ENCODE measurements at places on chromosomes 3 and 15.

- DNase-seq = no peak
These were observed 98.6 kb downstream of the ALCAM start for GRCh38 chr3:105465251-105465853.

- no peak for DNase-seq
These were observed 21.9 kb downstream of the AAGAB start for GRCh38 chr15:67232591-67232990.

- DNase-seq = no peak
These were observed 4.9 kb upstream of the KY start for GRCh38 chr3:134655706-134656105.

DNA sequence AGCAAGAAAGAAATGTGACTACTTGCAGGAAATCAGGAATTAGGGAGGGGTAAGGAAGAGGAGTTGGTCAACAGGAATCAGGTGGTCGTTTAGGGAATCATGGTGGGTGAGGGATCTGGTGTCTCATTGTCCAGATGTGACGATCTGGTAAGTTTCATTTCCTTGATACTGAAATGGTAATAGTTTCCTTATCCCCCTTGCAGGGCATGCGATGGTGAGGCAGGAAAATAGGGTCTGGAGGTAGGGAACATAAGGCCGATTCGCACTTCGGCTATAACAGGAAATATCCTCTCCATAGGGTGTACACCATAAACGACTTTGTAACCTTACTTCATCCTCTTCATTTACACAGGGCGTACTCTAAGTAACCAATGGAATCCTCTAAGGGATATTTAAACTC, 574 bp upstream of the LRRC34 start:
- DNase-seq = no peak

- no peak for DNase-seq
These were observed 74.6 kb downstream of the ARHGEF26 start for GRCh38 chr3:154195620-154196356.

DNA sequence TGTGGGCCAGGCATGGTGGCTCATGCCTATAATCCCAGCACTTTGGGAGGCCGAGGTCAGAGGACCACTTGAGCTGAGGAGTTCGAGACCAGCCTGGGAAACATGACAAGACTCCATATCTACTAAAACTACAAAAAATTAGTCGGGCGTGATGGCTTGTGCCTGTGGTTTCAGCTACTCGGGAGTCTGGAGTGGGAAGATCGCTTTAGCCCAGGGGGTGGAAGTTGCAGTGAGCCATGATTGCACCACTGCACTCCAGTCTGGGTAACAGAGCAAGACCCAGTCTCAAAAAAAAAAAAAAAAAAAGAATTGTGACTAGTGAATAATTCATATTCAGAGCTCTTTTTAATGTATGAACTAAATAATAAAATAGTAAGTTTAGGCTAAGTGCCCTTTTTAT, 87.8 kb upstream of the TSEN2 start:
- DNase-seq = no peak

GRCh38 chr15:62644216-62644888, 398.2 kb upstream of the TPM1 start:
- no peak for DNase-seq
